ENCODE measurements at places on chromosomes 7 and 10.

- no peak for DNase-seq
These were observed 11.1 kb downstream of the SFRP5 start for GRCh38 chr10:97760461-97761257.

- DNase-seq = peak; percentile 77
These were observed 102.4 kb downstream of the SEMA3A start for GRCh38 chr7:84092207-84092606.

GRCh38 chr7:88204525-88205110 is 15.2 kb downstream of the SRI start:
- no peak for DNase-seq

GRCh38 chr10:7933262-7933661 is 115.0 kb downstream of the TAF3 start:
- no peak for DNase-seq

- DNase-seq = no peak
These were observed 235.9 kb upstream of the CSTF2T start for GRCh38 chr10:51935341-51935740.

- no peak for DNase-seq
These were observed 150.8 kb downstream of the FAM107B start for GRCh38 chr10:14623931-14624330.

DNA sequence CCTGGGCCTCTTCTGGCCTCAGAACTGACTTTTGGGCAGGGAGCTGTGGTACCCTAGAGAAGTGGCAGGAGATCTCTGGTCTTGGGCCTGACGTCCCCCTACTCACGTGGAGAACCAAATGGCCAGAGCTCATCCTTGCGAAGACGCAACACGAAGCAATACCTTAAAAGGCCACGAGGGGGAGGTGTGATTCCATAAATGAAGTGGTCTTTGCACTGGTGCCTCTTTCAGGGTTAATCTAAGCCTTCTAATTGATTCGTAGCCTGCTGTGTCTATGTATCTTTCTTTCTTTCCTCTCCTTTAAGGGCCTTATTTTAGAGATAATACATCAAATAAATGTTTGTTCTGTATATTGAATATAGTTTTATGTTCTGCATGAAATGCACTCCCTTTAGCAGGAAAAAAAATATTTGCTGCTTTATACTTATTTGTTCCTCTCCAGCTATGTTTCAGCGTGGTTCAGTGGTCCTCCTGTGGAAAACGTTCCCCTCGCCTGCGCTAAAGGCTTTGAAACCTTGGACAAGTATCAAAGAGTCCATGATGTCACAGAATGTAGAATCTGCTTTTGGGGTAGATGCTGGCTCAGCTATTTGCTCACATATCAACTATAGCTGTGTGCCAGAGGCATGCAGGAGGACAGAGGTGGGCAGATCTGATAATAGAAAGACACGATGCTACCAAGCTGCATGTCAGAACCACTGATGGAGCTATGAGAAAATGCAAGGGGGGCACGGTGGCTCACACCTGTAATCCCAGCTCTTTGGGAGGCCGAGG is 41.0 kb downstream of the STRA8 start:
- peak; percentile 87 for DNase-seq

GRCh38 chr7:16023046-16023445 is 336.6 kb upstream of the MEOX2 start:
- DNase-seq = peak; percentile 52

DNA sequence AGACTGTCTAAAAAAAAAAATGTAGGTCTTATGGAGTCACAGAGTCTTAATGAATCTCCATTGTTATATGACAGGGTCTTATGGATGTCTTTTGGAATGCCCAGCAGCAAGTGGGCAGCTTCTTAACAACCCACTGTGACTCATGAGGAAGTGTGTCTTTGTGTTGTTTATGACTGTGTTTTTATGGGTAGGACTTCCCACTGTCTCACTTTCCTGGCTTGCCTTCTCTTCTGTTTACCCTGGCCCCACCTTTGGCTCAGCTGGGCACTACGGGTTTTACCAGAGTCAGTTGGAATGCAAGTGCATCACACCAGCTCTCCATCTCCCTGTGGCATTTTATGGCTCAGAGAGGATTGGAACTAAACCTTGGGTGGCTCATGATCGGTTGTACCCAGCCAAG is 580.5 kb downstream of the AUTS2 start:
- no peak for DNase-seq

DNA sequence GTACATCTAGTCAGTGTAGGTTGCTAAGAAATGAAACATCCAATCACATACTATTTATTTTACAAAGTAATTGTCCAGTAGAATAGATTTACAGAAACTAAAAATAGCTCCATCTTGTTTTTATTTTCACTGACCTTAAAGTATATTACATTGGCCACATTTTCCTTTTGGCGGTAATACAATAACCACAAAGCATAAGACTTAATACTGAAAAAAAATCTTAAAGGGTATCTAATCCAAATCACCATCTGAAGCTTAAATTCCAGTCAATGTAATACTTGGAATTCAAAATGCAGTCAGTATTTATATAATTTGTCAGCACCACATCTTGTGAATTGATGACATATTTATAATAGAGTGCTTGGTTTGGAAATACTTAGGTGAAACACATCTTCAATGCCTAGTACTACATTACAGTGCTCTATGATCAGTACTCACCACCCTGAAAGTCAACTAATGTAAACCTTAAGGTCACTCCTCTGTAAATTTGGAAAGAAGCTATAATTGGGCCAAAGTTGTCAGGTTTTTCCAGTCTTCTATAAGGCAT is 8.9 kb downstream of the ANKMY2 start:
- no peak for DNase-seq

GRCh38 chr10:74925708-74926107 is 99.3 kb downstream of the KAT6B start:
- DNase-seq = no peak

DNA sequence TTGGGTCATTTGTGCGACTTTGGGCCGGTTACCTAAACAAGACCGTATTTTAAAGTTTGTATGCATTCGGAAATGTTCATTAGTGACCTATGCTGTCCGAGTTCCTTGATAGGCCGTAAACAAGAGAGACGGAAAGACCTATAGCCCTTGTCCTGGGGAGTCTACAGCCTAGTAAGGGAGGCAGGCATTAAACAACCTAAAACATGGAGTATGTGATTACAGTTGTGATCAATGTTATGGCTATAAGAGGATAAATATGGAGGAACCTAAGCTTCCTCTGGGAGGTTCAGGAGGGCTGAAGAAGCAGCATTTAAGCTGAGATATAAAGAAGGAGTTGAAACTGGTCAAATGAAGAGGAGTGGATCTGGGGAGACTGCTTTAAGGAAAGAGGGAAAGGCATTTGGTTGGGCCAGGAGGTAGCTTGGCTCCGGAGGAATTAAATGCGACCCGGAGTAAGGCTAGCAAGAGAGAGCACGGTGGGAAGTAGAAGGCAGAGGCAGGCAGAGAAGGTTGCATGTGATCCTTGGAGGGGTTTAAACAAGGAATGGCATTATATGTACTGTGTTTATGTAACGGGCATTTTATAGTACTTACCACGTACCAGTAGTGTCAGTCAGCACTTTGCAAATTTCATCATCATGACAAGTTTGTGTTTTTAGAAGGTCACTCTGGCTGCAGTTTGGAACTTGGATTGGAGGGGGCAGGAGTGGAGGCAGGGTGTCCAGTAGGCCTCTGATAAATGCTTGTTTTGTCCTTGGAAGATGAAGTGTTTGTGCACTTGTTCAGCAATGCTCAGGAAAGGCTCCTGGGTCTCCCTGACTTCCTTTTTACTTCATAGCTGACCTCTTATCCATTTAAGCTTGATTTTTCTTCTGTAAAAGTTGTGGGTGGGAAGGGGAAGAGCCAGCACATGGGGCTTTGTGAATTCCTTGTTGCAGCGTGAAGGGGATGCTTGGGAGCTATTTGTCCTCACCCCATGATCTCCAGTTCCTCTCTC is 1.0 kb upstream of the AVPI1 start:
- peak; percentile 25 for DNase-seq

- DNase-seq = peak; percentile 33
These were observed 82.0 kb downstream of the BMS1 start for GRCh38 chr10:42864575-42864974.

DNA sequence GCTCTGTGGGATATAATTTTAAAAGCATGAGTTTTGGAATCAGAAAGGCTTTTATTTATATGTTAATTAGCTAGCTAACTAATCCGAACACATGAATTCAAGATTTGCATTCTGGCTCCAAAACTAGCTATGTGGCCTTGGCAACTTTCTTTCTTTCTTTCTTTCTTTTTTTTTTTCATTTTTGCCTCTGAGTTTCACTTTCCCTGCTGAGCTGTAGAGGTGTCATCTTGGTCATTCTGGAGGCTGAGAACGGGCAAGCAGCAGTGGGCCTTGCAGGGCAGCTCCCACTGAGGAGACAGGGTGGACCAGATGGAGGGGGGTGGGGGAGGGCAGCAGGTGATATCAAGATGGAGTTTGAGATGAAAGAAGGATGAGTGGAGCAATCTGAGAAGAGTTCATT is 24.8 kb upstream of the SFMBT2 start:
- DNase-seq = no peak

DNA sequence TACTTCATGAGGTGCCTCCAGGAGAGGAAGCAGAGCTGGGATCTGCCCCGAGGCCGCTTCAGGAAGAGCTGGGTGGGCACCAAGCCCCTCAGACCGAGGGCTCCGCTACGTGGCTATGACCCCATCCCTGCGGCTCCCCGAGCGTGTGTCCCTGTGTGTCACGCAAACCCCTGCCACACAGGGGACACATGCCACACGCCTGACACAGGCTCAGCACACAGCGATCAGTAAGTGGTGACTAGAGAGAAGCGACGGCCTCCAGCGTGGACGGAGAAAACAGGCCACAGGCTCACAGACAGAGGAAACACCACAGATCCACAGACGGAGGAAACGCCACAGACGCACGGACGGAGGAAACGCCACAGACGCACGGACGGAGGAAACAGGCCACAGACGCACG is 18.5 kb downstream of the DIP2C start:
- no peak for DNase-seq

- no peak for DNase-seq
These were observed 450.0 kb downstream of the SUGCT start for GRCh38 chr7:40584667-40585433.

DNA sequence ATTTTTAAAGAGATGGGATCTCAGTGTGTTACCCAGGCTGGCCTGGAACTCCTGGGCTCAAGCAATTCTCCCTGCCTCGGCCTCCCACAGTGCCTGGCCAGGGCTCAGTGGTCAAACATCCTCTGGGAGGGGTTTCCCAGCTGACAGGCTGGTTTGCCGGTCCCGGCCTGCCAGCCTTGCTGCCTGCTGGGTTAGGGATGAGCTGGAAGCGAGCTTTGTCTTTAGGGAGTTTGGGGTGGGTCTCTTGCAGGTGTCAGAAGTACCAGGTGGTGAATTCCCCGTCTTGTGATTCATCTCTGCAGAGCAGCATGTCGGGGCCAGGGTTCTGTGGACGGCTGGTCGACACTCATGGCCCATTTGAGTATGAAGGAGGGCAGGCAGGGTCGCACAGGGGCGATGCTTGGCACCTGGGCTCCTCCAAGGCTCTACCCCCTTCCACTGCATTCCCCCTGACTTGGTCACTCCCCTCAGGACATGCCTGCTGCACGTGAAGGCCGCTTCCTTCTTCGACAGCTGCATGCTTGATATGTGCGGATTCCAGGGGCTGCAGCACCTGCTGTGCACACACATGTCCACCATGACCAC is 30.3 kb downstream of the ZAN start:
- DNase-seq = no peak

DNA sequence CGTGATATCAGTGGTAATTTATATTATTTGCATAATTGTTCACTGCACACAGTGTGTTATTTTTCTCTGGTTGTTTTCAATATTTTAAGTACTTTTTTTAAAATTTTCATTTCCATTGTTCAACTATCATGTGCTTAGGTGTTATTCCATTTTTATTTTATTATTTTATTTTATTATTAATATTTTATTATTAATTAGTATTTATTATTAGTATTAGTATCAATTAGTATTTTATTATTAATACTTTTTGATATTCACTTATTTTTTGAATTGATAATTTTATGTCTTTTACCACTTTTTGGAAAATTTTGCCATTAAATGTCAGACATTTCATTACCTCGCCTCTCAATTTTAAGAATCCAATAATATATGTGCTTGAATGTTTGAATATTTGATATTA is 593.8 kb upstream of the GRM3 start:
- DNase-seq = no peak

DNA sequence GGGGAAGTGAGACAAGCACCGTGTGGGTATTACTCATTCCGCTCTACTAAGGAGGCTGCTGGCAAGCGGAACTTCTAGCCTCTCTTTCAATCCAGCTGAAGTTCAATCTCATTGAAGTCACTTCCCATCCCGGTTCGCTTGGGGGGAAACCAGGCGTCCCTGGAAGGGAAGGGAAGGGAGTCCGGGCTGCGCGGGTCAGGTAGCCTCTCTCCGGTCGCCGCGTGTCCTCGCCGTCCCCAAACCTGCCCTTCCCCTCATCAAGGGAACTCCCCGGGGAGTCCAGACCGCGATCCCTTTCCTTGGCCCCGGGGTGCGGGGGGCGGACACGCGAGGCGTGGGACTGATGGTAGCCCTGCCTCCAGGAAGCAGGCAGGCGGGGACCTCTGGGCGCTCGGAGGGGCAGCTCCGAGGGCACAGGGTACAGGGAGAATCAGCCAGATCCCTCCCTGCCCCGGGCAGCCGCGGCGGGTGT is 598 bp upstream of the ZEB1 start:
- DNase-seq = peak; percentile 95

GRCh38 chr10:52778511-52779392 is 6.2 kb upstream of the MBL2 start:
- peak; percentile 50 for DNase-seq

GRCh38 chr10:6363511-6363910 is 160.8 kb downstream of the PFKFB3 start:
- no peak for DNase-seq

DNA sequence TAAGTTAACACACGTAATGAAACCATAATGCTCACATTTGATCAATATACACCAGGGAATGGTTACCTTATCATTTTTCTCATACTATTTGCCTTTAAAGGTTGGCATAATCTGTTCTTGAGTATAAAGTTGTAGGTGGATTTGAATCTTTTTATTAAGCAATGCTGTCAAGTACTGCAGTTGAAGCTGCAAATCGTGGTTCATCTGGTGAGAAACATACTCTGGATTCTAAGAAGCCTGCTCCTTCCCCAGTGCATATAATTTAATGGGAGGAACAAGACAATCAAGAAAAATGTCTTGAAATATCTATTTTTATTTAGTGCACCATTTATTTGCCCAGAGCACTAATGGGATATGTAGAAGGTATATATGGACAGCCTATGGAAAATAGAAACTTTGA is 68.7 kb upstream of the DLX6 start:
- no peak for DNase-seq

DNA sequence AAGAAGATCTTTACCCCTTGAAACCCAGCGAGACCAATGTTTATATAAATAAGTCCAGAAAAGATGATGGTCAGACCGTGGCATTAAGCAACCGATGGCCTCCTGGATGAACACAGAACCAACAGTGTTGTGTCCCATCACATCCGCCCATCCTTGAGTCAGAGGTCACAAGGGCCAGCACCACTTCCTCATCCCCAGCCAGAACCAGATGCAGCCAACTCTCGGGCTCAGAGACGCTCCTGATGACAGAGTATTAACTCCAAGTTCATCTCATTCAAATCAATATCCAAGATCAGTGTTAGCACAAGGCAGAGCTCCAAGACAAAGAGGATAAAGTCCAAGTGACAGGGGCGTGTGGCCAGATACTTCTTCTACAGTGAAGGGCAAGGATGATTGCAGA is 63.5 kb downstream of the FAM53B start:
- peak; percentile 77 for DNase-seq

All from lung microvascular endothelial cell (primary cell).